ENCODE measurements at places on chromosomes 3 and 15.

GRCh38 chr3:138289701-138290100 lies 40.0 kb downstream of the NME9 start:
- no peak for DNase-seq

DNA sequence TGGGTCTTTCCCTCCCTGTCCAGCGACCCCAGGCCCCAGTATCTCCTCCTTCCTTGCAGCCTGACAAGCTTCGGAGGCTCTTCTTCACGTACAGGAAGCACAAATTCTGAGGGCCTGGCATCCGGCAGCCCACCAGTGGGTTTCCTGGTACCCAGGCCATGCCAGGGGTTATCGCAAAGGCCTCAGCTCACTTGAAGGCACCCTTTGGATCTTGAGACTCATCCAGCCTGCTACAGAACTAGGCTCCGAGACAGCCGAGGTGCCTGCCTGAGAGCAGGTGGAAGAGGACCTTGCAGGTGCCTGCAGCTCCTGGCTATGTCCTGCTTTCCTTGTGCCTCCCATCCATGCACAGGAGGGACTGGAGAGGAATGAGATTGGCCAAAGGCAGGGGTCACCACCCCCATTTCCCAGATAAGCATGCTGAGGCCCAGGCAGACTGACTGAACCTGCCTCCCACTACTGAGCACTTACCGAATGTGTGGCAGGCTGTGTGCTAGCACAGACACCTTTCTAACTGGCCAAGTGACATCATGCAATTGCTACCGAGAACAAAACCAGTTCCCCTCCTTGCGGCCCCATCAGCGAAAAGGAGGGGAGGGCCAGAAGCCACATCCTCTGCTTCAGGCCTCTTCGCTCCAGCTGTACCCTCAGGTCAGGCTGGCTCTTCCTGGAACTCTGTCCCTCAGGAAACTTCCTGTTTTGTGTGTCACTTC lies 11.2 kb downstream of the SH2D7 start:
- peak; percentile 50 for DNase-seq

- no peak for DNase-seq
These were observed 586.7 kb downstream of the NTRK3 start for GRCh38 chr15:87669846-87670245.

DNA sequence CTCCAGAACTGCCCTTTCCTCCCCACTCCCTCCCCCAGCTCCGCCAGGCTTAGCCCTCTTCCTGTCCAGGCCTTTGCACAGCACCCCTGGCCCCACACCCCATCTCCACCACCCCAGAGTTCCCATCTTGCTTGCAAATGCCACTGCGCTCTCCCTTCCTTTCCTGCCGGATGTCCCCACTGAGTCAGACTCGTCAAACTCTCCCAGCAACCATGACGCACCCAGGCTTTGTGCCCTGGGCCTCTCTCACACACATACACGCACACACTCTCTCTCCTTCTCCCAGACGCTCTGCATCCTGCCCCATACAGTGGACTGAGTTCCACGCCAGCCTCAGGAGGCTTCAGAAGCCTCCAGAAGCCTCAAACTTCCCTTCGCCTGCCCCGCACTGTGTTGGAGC lies 2.8 kb upstream of the CCDC9B start:
- DNase-seq: peak; percentile 71

- no peak for DNase-seq
These were observed 33.5 kb upstream of the DCUN1D1 start for GRCh38 chr3:183013856-183014255.

- no peak for DNase-seq
These were observed 47.0 kb upstream of the RARB start for GRCh38 chr3:25381083-25381482.

DNA sequence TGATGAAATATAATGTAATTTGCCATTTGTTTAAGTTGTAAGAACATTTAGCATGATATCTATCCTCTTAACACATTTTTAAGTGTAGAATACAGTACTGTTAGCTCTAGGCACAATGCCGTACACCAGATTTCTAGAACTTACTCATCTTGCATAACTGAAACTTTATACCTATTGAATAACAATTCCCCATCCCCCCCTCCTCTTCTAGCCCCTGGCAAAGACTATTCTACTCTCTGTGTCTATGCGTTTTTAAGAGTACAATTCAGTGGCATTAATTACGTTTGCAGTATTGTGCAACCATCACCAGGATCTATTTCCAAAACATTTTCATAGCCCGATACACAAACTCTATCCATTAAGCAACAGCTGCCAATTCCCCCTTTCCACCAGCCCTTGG lies 261.7 kb downstream of the PLOD2 start:
- DNase-seq: no peak

- no peak for DNase-seq
These were observed 1.6 kb downstream of the RAB8B start for GRCh38 chr15:63190769-63191649.

DNA sequence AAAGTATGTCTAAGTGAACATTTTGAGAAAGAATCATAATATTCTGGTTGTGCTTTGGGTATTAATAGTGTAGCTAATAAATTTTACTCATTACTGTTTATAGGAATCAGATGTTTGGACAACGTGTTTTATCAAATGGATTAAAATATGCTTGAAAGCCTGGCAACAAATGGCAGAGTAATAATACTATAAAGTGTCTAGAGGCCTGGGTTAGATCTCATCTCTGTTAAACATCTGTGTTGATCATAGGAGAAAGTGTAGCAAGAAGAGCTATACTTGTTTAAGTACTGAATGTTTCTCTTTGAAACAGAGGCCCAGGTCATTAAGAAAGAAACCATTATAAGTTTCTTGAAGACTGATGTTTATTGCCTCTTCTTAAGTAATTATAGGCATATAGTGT lies 30.5 kb downstream of the VPS8 start:
- no peak for DNase-seq

- no peak for DNase-seq
These were observed 127.7 kb downstream of the SV2B start for GRCh38 chr15:91227766-91228165.

GRCh38 chr3:111813441-111813840 lies 45.6 kb upstream of the PHLDB2 start:
- DNase-seq: no peak

GRCh38 chr15:84816694-84817465 lies at the start of gene ALPK3:
ALPK3 (plus strand) TSS chr15:84817356; CDS start chr15:84817453, 97 bp downstream.
- no peak for DNase-seq

GRCh38 chr3:160225176-160226025 lies at the start of gene C3orf80:
C3orf80 (plus strand) TSS chr3:160225422; CDS start chr3:160225636, 214 bp downstream.
- DNase-seq: peak; percentile 34

- DNase-seq: peak; percentile 84
These were observed 4.6 kb upstream of the TBL1XR1 start for GRCh38 chr3:177201700-177202397.

- DNase-seq: no peak
These were observed 11.9 kb downstream of the C2CD4B start for GRCh38 chr15:62153228-62153627.

DNA sequence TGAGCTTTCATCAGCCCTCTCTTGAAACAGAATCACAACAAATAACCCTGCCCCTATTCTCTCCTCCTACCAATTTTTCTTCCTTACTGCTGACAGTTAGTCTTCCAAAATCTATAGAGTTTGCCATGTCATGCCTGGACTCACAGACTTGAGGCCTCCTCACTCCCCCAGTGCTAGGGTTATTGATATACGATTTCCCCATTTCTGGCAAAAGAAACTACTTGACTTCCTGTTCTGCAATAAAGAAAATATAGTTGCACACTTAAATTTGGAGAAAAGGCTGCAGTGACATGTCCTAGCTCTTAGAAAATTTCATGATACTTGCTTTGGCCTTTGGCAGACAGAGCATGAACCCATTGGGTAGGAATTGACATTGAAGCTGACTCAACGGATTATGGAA lies 75.9 kb downstream of the CYP19A1 start:
- DNase-seq: no peak

- no peak for DNase-seq
These were observed 126.7 kb downstream of the ARNT2 start for GRCh38 chr15:80530737-80531365.

DNA sequence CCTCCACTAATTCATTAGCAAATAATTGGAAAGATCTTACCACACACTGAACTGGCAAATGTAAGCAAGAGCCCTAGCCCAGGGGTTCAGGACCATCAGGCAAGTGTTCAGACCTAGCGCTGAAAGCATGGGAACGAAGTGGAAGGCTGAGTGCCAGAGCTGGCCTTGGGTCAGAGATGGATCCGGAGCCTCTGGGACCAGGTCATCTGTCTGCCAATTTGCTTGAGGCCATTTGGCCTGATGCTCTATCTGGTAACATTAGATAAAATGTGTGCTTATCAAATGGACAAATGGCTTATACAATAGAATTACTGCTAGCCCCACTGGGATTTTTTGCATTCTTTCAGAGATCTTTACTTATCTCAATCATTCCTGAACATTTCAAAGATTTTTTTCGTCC lies 1.4 kb upstream of the TMC3 start:
- DNase-seq: no peak

GRCh38 chr3:157130467-157131251 lies 29.3 kb downstream of the CCNL1 start:
- peak; percentile 15 for DNase-seq

DNA sequence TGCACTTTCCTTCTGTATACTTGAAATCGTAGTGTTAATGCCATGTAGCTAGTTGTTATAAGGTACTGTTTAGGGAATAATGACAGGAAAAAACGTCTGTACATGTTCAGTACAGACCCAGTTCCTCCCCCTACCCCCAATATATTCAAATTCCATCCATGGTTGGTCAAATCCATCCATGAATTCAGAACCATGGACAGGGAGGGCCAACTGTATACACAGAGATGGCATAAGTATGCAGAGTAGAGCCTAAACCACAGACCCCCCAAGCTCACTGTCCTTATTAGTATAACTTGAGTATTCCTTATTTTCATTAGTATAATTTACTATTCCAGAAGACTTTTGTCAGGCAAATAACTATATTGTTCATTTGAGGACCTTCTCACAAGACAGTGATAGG lies 51.2 kb upstream of the ADAMTS17 start:
- no peak for DNase-seq

- DNase-seq: no peak
These were observed 290.8 kb downstream of the NEK10 start for GRCh38 chr3:27078246-27078913.

DNA sequence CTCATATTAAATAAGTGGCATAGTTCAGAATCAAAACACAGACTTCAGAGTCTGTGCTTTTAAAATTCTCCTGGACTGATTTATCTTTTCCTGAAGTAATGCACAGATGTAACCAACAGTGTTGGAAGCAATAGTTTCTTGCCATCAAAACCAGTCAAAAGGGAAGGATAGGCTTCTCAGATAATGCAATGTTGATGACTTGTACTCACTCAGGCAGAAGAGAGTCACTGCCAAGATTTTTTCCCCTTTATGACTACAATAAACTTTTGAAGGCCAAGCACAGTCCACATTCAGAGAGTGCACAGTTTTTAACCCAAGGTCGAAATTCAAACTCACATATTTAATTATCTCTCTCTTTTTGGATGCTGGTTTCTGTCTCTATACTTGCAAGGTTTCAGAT lies 305.0 kb upstream of the SGO1 start:
- no peak for DNase-seq

DNA sequence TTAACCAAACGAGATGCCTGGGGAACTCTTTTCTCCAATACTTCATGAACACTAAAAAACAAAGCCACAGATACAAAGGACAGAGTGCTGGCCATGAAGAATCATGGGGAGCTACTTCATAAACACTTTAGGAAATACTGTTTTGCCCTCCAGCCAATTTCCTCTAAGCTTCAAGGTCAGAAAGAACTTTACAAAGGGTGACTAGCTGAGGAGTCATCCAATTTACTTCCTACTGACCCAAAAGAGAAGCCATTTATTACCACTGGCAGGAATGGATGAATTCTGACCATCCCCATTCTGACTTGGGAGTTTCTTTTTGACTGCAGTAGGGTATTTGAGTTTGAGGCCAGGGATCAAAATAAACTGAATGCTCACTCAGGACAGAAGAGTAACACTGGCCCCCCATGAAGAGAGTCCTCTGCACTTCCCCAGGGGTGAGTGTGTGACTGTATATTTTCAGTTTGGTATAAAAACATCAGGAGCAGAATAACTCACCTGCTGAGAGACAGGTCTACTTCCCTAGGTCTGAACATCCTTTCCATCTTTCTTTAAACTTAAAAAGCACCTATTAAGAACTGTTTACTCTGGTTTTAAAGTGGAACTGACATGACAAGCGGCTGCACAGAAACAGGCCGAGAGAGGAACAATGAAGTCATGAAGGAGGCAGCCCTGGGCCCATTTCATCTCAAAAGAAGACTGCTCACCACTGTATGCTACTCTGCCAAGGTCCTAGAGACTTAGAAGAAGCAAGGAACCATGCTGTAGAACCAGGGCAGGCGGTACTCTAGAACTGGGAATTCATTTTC lies 203.6 kb downstream of the TNIK start:
- DNase-seq: no peak

DNA sequence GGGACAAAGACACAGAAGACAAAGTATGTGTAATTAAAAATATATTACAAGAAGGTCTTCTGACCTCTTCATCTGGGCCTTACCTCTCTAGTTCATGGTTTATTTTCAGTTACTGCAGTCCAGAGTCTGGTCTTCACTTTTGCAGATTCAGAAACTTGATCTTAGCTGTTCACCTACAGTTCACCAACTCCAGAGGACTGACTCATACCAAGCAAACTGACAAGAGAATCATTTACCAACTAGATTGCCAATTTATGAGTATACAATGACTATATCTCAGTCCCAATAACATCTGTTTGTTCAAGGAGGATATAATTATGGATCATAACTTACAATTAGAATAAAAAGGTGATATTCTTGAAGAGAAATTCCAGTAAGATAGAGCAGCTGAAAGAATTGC lies 9.0 kb downstream of the P2RY1 start:
- DNase-seq: no peak

- no peak for DNase-seq
These were observed 12.9 kb downstream of the EIF2AK4 start for GRCh38 chr15:39946862-39947261.

DNA sequence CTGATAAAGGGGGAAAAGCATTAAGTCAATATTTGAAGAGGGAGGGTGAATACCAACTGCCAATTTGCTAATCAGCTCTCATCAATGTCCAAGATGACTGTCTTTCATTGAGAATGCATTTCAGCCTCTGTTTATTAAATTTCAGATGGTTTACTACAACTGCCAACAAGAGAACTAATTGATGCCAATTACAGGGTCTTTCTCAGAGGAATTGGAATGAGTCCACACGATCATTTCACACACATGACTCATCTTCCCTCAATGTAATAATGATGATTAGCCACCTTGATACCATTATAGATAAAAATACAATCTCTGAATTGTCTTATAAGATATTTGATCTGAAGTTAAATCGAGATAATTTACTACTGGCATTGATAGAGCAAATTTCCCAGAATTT lies 1274.4 kb downstream of the ROBO2 start:
- DNase-seq: no peak

GRCh38 chr3:138051947-138052802 lies 42.2 kb downstream of the CLDN18 start:
- DNase-seq: peak; percentile 20

- DNase-seq: no peak
These were observed 2.7 kb downstream of the SMAD6 start for GRCh38 chr15:66704803-66705153.

- DNase-seq: no peak
These were observed 23.3 kb upstream of the RAB11A start for GRCh38 chr15:65845826-65846519.

GRCh38 chr3:27573780-27574437 lies 89.7 kb upstream of the SLC4A7 start:
- peak; percentile 20 for DNase-seq

Data from Kasumi-1 (cell line).